ENCODE measurements at places on chromosomes 5 and 9. TPM values are rescaled to one million over a fixed set of nuclear protein-coding genes. Genes with fewer than 3 reads are reported as not detected.

GRCh38 chr9:127793093-127793708 is 7.4 kb downstream of the CDK9 start:
- DNase-seq, result no peak
- H3K27ac ChIP-seq, result peak overlapping the region; percentile 59
- no peak overlapping the region for H3K4me3 ChIP-seq
- H3K36me3 ChIP-seq, result peaks cover 26% of the 10 kb centered on the region
- peaks cover 1% of the 10 kb centered on the region for H3K4me1 ChIP-seq

DNA sequence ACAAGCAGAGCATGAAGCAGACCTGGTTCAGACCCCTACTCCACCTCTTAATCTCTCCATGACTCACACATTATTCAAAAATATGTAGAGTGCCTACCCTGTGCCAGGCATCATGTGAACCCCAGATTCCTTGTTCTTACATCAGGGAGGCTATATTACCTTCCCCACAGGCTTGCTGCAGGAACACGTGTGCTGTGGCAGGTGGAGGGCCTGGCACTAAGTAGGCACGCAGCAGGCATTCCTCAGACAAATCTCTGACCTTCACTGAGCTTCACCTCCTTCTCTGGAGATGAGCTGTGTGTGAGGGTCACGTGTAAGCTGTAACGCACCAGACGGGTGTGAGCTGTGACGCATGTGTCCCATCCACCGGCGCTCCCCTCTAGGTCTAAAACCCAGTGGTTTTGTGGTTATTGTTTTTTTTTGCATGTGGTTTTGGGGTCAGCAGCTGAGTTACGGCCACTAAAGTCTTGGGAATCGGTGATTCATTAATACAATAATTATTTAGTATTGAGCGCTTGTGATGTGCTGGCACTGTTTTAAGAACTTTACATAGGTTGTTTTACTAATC is 30.3 kb downstream of the ANGPTL2 start:
- no peak for DNase-seq
- H3K36me3 ChIP-seq, result peaks cover 14% of the 10 kb centered on the region
- H3K27me3 ChIP-seq, result no peaks in the 10 kb centered on the region
- no peak overlapping the region for H3K4me3 ChIP-seq

- no peak for DNase-seq
- no peak overlapping the region for H3K4me3 ChIP-seq
- peaks cover 21% of the 10 kb centered on the region for H3K4me1 ChIP-seq
- no peaks in the 10 kb centered on the region for H3K27me3 ChIP-seq
- peak overlapping the region; percentile 32 for H3K27ac ChIP-seq
Measured at GRCh38 chr5:34737731-34738130, 81.6 kb downstream of the RAI14 start.

GRCh38 chr5:38715696-38716095 is 130.1 kb upstream of the OSMR start:
- H3K27ac ChIP-seq, result no peak overlapping the region
- peaks cover 2% of the 10 kb centered on the region for H3K27me3 ChIP-seq
- no peaks in the 10 kb centered on the region for H3K36me3 ChIP-seq

DNA sequence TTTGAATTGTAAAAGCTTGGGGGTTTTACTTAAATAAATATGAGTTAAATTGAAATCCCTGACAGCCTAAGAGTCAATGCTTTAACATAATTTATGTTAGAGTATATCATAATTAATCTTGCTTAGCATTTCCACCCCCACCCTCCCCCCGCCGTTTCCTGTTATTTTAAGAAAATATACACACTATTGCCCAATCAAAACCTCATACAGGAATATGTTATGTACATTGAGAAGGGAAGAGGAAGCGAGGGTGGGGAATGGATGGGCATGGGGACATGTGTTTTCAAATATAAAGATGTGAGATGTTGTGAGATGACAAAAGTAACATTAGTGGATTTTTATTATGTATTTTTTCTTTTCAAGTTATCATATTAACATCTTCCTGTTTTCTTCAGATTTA is 561.1 kb upstream of the MEF2C start:
- H3K4me3 ChIP-seq, result no peak overlapping the region
- peaks cover 2% of the 10 kb centered on the region for H3K27me3 ChIP-seq
- no peaks in the 10 kb centered on the region for H3K36me3 ChIP-seq

DNA sequence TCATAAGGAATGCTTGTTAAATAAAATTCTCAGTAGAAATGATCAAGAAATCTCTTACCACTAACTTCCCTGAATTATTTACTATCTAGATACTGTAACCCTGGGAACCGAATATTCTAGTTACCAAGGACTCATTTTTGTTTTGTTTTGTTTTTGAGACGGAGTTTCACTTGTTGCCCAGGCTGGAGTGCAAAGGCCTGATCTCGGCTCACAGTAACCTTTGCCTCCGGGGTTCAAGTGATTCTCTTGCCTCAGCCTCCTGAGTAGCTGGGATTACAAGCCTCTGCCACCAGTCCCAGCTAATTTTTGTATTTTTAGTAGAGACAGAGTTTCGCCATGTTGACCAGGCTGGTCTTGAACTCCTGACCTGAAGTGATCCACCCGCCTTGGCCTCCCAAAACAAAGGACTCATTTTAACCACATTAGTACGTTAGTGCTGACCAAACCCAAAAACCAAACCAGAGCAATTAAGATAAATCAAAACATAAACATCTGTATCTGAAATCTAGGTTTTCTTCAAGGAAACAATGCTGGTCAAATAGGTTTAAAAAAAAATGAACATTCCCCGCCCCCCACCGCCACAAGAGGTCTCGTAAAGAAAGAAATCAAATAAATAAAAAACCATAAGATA is 3.7 kb downstream of the TXN start:
- no peaks in the 10 kb centered on the region for H3K27me3 ChIP-seq
- no peak for DNase-seq
- peaks cover 34% of the 10 kb centered on the region for H3K4me1 ChIP-seq
- peaks cover 13% of the 10 kb centered on the region for H3K36me3 ChIP-seq
- H3K4me3 ChIP-seq, result no peak overlapping the region

GRCh38 chr9:100472788-100473275 is at the start of gene TMEFF1:
Gene TMEFF1 (plus strand): TSS chr9:100473149. CDS start chr9:100473545, 396 bp downstream.
- peak; percentile 61 for DNase-seq
- H3K4me3 ChIP-seq, result peak within 1 kb of the TSS; percentile 74
- peaks cover 14% of the 10 kb centered on the region for H3K4me1 ChIP-seq
- no peaks in the 10 kb centered on the region for H3K27me3 ChIP-seq
- H3K36me3 ChIP-seq, result no peaks in the 10 kb centered on the region
- H3K27ac ChIP-seq, result peak within 1 kb of the TSS; percentile 73

- H3K36me3 ChIP-seq, result no peaks in the 10 kb centered on the region
- peaks cover 4% of the 10 kb centered on the region for H3K4me1 ChIP-seq
- no peaks in the 10 kb centered on the region for H3K27me3 ChIP-seq
- no peak overlapping the region for H3K4me3 ChIP-seq
Measured at GRCh38 chr9:88889386-88889785, 101.9 kb upstream of the S1PR3 start.

GRCh38 chr5:142320851-142321560 is 3.8 kb downstream of the SPRY4 start:
- H3K4me1 ChIP-seq, result peaks cover 57% of the 10 kb centered on the region
- peaks cover 63% of the 10 kb centered on the region for H3K27me3 ChIP-seq
- peak overlapping the region; percentile 48 for H3K4me3 ChIP-seq

GRCh38 chr5:115321309-115321708 is 24.9 kb upstream of the CCDC112 start:
- H3K4me3 ChIP-seq, result no peak overlapping the region
- no peak for DNase-seq
- H3K36me3 ChIP-seq, result no peaks in the 10 kb centered on the region

- H3K27me3 ChIP-seq, result no peaks in the 10 kb centered on the region
- H3K27ac ChIP-seq, result peak overlapping the region; percentile 100
- peaks cover 3% of the 10 kb centered on the region for H3K36me3 ChIP-seq
- DNase-seq, result no peak
Measured at GRCh38 chr5:132962429-132963021, 909 bp downstream of the AFF4 start.

GRCh38 chr9:113311961-113312360 is 8.8 kb upstream of the RNF183 start:
- H3K4me3 ChIP-seq, result no peak overlapping the region
- DNase-seq, result no peak
- H3K4me1 ChIP-seq, result no peaks in the 10 kb centered on the region
- no peaks in the 10 kb centered on the region for H3K27me3 ChIP-seq
- H3K27ac ChIP-seq, result no peak overlapping the region

GRCh38 chr5:116564756-116565490 is 9.7 kb downstream of the SEMA6A start:
- peaks cover 62% of the 10 kb centered on the region for H3K4me1 ChIP-seq
- DNase-seq, result no peak
- H3K4me3 ChIP-seq, result no peak overlapping the region
- peak overlapping the region; percentile 36 for H3K27ac ChIP-seq

DNA sequence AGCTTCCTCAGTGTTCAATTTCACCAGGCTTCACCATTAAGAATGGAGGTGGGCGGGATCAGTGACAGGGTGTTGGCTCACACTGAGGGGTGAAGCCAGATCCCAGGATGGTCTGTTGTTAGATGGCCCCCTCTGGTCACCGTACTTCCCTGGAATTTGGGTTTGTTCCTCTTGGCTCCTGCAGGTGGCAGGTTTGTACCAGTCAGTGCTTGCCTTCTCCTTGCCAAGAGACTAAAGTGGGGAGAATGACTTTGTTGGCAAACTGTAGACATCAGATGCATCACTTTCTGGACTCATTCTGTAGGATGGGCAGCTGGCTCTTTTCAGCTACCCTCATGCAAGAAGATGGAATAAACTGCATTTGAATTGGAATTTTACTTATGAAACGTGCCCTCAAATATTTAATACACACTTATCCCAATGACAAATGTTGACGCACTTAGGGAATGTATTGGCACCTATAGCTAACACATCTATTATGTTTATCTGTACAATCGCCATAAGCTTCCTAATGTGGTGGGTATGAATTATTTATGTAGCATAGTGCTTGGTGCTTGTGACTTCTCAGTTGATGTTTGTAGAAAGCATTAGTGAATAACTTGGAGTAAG is 31.4 kb upstream of the ANKRD55 start:
- H3K27ac ChIP-seq, result no peak overlapping the region
- H3K4me1 ChIP-seq, result peaks cover 9% of the 10 kb centered on the region
- H3K4me3 ChIP-seq, result no peak overlapping the region
- no peaks in the 10 kb centered on the region for H3K36me3 ChIP-seq

DNA sequence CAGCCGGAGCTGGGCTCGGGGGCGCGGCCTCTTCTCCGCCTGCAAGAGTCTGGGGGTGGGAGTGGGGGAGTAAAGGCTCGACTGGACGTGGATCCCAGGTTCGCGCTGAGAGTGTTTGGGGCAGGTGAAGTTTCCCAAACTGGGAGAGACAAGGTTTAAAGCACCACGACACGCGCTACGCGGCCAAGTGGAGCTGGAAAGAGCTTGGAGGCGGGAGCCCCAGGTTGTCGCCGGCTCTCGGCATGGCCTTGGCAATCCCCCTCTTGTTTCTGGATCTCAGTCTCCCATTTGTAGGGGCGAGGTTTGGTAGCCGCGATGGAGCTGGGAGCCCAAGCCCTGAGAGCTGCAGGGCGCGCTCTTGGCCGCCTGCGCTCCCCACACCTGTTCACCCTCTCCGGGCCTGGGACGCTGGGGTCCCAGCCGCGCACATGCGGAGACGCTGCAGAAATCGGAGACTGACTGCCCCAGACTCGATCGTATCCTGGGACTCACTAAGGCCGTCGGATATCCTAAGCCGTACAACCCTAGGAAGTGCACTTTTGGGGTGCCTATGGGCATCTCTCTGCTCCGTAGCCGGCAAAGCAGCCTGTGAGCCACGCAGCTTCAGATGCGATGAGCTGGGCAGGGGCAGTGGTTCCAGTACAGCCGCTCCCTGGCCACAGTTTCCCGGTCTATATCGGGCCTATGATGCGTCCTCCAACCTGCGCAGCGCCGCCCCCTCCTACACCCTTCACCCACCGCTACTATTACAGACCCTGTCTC is 937 bp downstream of the TMOD1 start:
- peaks cover 31% of the 10 kb centered on the region for H3K27me3 ChIP-seq
- H3K27ac ChIP-seq, result no peak overlapping the region
- H3K4me1 ChIP-seq, result peaks cover 15% of the 10 kb centered on the region
- H3K4me3 ChIP-seq, result peak overlapping the region; percentile 67
- no peaks in the 10 kb centered on the region for H3K36me3 ChIP-seq

DNA sequence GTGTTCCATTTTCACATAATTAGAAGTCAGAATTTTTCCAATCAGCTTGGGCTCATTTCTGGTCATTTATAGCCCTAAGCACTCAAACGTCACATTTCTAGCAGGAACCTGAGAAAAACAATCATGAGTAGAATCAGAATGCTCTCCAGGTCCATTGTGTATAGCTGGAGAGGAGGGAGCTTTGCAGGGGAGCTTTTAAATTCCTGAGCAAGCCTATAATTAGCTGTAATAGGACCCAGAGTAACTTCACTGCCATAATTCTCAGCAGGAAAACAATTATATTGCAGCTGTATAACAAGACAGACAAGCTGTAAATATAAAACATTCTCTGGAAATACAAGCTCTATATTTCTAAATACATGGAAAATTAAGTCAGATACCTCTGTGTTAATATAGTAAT is 637.6 kb upstream of the SGCD start:
- H3K27me3 ChIP-seq, result peaks cover 12% of the 10 kb centered on the region
- no peaks in the 10 kb centered on the region for H3K4me1 ChIP-seq
- DNase-seq, result no peak
- no peak overlapping the region for H3K27ac ChIP-seq
- no peak overlapping the region for H3K4me3 ChIP-seq

DNA sequence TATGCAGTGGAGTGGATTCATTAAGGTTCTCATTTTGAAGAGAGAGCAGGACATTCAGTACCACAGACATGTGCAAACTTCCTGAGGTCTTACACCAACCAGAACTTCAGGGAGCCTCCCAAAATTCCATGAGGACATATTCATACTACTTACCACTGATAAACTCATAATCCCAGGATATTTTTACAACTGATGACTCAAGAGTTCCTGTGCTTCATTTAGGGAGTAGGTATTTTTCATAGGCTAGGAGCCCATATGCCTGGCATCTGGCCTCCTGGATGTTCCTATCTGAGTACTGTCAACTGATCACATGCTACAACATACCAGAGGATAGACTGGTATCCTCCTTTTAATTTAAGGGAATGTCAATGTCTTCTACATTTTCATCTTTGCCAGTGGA is 578.0 kb downstream of the EFNA5 start:
- no peaks in the 10 kb centered on the region for H3K27me3 ChIP-seq
- DNase-seq, result no peak
- peaks cover 12% of the 10 kb centered on the region for H3K36me3 ChIP-seq
- H3K4me3 ChIP-seq, result no peak overlapping the region
- peaks cover 22% of the 10 kb centered on the region for H3K4me1 ChIP-seq

GRCh38 chr9:5790923-5791322 is 42.0 kb downstream of the ERMP1 start:
- no peaks in the 10 kb centered on the region for H3K4me1 ChIP-seq
- H3K4me3 ChIP-seq, result no peak overlapping the region
- H3K27me3 ChIP-seq, result no peaks in the 10 kb centered on the region
- no peak for DNase-seq
- H3K27ac ChIP-seq, result no peak overlapping the region
- H3K36me3 ChIP-seq, result peaks cover 28% of the 10 kb centered on the region

- H3K4me3 ChIP-seq, result no peak overlapping the region
- no peak overlapping the region for H3K27ac ChIP-seq
- H3K4me1 ChIP-seq, result peaks cover 11% of the 10 kb centered on the region
- H3K36me3 ChIP-seq, result no peaks in the 10 kb centered on the region
- no peak for DNase-seq
Measured at GRCh38 chr5:132253452-132254320, 3.8 kb upstream of the PDLIM4 start.

PCDHB11 gene
- 6.4 TPM for total RNA-seq

BSPRY gene
- 3.4 TPM for total RNA-seq

PRR16 gene
- 2.7 TPM for total RNA-seq

STK32A gene
- total RNA-seq, result 3.3 TPM

ARPC5L gene
- total RNA-seq, result 28.5 TPM

REEP2 gene
- 14.2 TPM for total RNA-seq

BRIX1 gene
- total RNA-seq, result 31.7 TPM

UGT3A2 gene
- 0.34 TPM for total RNA-seq

PLPP1 gene
- 27.6 TPM for total RNA-seq

TRIM14 gene
- 11.5 TPM for total RNA-seq

ANKH gene
- 39.4 TPM for total RNA-seq

All from mesothelial cell of epicardium (in vitro differentiated cells).